RPMI7951 (cell line): ENCODE measurements at places on chromosomes 12 and 14. TPM values are rescaled to one million over a fixed set of nuclear protein-coding genes. Genes with fewer than 3 reads are reported as not detected.

OVCH1 gene
- total RNA-seq, result not detected in 2 replicates

VIPAS39 gene
- 18.4 TPM in 2 replicates for total RNA-seq

TCL1B gene
- not detected in 2 replicates for total RNA-seq

GPRC5D gene
- total RNA-seq, result not detected in 2 replicates

- DNase-seq, result no peak
Measured at GRCh38 chr12:50520416-50521207, 15.8 kb downstream of the DIP2B start.

GRCh38 chr12:75207338-75208083 lies 2.1 kb downstream of the KCNC2 start:
- DNase-seq, result no peak

GRCh38 chr14:69625299-69626131 lies 14.1 kb downstream of the SUSD6 start:
- DNase-seq, result peak; percentile 48

- peak; percentile 68 for DNase-seq
Measured at GRCh38 chr14:39229222-39229543, 4.5 kb upstream of the MIA2 start.

DNA sequence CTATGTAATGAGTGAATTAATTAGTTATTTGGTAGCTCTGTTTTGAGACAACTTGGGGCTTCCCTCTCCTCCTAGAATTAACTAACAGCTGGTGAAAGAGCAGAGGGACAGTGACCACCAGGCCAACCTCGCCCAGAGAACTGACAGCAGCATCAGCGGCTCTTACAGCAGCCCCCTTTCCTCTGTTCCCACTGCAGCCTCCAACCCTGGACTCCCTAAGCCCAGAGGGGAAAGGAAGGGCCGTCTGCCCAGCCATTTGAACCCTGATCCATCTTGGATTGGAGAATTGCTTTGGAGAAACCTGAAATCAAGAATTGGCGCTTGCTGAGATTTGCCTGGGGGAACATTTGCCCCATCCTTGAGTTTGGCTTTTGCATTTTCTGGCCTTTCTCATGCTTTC lies 45.5 kb downstream of the B4GALNT3 start:
- no peak for DNase-seq

- no peak for DNase-seq
Measured at GRCh38 chr12:112305951-112306350, 76.3 kb downstream of the HECTD4 start.

DNA sequence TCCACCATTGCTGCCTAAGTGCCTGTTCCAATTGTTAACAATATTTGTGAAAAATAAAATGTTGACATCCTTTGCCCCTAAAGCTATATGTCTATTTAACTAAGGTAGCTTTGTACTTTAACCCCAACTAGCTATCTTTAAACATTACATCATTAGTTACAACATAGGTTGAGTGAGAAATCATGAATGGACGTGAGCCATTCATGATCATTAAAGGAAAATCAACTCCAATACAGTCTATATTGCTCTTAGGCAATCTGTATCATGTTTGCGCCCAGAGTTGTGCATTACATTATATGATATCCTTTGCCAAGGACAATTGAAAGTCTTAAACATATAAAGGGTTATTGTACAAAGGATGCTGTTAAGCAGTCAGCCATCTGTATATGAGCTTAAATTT lies 269.6 kb downstream of the ALX1 start:
- DNase-seq, result no peak

- no peak for DNase-seq
Measured at GRCh38 chr12:68866950-68867349, 59.0 kb downstream of the MDM2 start.

GRCh38 chr12:132664206-132665148 lies 22.7 kb downstream of the POLE start:
- DNase-seq, result no peak

GRCh38 chr14:95535226-95536021 lies 574 bp downstream of the GLRX5 start:
- DNase-seq, result no peak

DNA sequence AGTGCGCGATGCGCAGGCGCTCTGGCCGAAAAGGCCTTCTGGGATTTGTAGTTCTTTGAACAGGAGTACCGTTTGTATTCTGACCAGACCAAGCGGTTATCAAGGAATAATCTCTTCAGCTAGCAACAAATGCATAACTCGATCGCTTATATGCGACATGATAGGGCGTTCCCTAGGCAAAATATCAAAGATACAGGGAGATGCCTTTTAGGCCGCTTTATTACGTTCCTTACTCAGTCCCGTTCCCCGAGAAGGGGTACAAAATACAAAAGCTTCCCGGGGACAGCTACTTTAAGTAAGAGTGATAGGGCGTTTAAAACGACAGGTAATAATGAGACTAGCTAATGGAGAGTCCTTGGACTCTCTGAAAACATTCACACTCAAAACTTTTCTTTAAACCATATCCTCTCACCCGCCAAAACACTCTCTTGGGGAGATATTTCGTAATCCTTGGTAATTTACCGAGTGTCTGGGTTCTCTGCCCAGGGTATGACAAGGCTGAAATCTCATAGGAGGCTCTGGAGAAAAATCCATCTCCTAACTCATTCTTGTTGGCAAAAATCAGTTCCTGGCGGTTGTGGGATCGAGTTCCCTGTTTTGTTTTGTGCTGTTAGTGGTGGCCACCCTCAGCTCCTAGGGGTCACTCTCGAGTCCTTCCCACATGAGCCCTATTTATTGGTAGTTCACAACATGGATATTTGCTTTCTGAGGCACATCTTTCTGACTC lies 412 bp upstream of the SNW1 start:
- peak; percentile 35 for DNase-seq

- no peak for DNase-seq
Measured at GRCh38 chr12:102962532-102962931, 5.1 kb downstream of the ASCL1 start.

- peak; percentile 78 for DNase-seq
Measured at GRCh38 chr12:69821456-69822159, 3.4 kb upstream of the MYRFL start.

GRCh38 chr12:26195641-26196420 lies 458 bp downstream of the SSPN start:
- DNase-seq, result peak; percentile 60

DNA sequence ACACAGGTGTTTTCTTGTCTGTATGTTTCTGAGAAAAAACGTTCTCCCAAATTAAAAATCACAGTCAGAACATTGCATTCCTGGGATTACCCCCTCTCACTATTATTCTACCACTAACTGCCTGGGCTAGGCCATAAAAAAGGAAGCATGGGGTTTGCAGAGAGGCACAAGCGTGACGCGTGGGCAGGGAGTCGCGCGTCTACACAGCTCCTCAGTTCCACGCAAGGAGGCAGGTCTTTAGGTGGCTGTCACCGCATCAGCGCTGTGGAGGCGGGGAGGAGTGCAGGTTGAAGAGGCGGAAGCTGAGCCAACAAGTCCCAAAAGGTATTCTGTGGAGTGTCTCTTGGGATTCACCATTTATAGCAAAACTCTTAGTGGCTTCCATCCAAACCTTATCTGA lies 109.9 kb downstream of the RIMBP2 start:
- no peak for DNase-seq
